Osteocyte (in vitro differentiated cells): ENCODE measurements at places on chromosomes 3 and 15. TPM values are rescaled to one million over a fixed set of nuclear protein-coding genes. Genes with fewer than 3 reads are reported as not detected.

The CYP1A2 gene
- total RNA-seq = not detected in 2 replicates

The ZNF660 gene
- 6.7 and 11.2 TPM in 2 replicates for total RNA-seq

The MNS1 gene
- total RNA-seq = 2.5 and 3.4 TPM in 2 replicates

DNA sequence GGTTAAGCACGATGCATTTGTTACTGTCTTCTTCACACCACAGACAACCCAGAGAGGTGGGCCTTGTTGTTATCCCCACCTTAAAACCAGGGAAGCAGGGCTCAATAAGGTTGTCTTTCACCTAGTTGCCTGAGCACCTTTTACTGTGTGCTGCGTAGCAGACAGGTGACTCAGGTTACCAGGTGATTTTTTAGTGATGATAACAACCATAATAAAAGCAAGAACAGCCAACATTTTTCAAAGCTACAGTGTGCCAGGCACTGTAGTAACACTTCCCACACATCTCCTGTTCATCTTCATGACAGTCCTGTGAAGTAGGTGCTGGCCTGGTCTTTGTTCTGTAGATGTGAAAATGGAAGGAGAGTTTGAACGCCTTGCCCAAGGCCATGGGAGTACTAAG is 132.2 kb downstream of the SLC25A26 start:
- no peaks in the 10 kb centered on the region for H3K36me3 ChIP-seq
- no peak for DNase-seq
- H3K4me1 ChIP-seq = peaks cover 36% of the 10 kb centered on the region
- H3K27me3 ChIP-seq = no peaks in the 10 kb centered on the region
- peak overlapping the region; percentile 82 for H3K27ac ChIP-seq

GRCh38 chr3:99505200-99505599 is 133.2 kb upstream of the COL8A1 start:
- H3K27me3 ChIP-seq = no peaks in the 10 kb centered on the region
- H3K4me1 ChIP-seq = peaks cover 89% of the 10 kb centered on the region
- peaks cover 15% of the 10 kb centered on the region for H3K36me3 ChIP-seq
- DNase-seq = no peak
- H3K27ac ChIP-seq = peak overlapping the region; percentile 93
- no peak overlapping the region for H3K4me3 ChIP-seq

DNA sequence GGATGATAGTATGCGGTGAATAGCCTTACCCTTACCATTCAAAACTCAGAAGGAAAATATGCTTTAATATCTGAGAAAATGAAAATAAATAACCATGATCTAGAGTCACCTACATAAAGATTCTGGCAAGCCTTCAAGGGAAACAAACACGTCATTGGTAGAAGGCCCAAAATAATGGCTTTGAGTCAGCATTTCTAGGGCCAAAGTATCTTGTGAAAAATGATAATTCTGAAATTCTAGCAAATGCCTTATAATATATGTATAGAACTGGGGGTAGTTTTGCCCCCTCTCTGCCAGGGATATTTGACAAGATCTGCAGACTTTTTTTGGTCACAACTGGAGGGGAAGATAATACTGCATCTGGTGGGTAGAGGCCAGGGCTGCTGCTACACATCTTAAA is 15.4 kb downstream of the PLSCR1 start:
- peaks cover 28% of the 10 kb centered on the region for H3K36me3 ChIP-seq
- H3K27ac ChIP-seq = peak overlapping the region; percentile 18
- peaks cover 5% of the 10 kb centered on the region for H3K4me1 ChIP-seq

DNA sequence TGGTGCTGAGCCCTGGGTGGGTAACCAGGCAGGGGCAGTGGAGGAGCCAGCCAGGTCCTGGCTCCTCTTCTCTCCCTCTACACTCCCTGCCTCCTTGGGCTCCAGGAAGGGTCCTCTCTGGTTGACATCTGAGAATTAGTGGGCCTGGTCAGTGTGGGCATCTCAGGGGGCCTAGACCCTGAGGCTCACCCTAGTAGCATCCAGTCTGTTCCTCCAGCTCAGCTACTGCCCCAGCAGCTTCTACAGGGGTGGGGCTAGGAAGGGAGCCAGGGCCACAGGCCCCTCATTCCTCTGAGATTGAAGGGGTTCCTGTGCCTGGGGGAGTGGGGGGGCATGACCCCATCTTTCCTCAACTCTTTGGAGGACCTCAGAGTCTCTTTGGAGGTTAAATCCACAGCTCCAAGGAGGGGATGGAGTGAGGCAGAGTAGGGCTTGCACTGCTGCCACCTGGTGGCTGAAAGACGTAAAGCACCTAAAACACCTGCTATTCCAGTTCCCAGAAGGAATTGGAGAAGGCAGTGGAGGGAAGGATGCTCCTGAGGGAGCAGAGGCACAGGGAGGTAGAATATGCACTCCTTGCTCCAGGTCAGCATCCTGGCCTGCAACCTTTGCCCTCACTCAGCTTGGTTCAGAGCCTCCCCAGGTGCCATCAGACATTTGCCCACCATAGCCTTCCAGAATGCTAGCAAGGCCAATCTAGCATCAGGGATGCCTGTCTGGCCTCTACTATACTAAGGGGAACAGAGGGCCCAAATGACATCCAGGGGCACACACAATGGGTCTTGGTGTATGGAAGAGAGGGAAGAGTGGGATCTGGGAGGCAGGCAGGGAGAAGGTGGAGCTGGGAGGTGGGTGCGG is 25.1 kb downstream of the C3orf18 start:
- no peaks in the 10 kb centered on the region for H3K36me3 ChIP-seq
- H3K4me1 ChIP-seq = no peaks in the 10 kb centered on the region
- no peak overlapping the region for H3K4me3 ChIP-seq
- peak; percentile 89 for DNase-seq

DNA sequence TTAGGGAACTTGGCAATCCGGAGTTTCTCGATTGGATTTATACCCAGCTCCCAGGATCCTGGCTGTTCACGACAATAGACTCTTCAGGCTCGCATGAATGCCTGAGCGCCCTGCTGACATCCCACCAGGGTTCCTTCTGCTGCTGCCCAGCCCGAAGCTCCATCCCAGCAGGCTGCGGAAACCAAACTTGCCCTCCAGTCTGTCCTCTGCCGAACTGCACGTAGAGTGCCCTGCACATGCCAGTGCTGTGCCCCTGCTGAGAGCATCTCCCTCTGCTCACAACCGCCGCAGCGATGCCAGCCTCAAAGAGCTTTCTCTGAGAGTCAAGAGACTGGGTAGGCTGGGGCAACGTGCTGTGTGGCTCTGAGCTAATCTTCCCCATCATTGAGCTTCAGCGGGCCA is 6.9 kb downstream of the ADAMTS7 start:
- H3K4me1 ChIP-seq = peaks cover 58% of the 10 kb centered on the region
- H3K36me3 ChIP-seq = peaks cover 8% of the 10 kb centered on the region
- peak overlapping the region; percentile 84 for H3K27ac ChIP-seq
- DNase-seq = peak; percentile 90
- H3K27me3 ChIP-seq = no peaks in the 10 kb centered on the region
- peak overlapping the region; percentile 42 for H3K4me3 ChIP-seq

DNA sequence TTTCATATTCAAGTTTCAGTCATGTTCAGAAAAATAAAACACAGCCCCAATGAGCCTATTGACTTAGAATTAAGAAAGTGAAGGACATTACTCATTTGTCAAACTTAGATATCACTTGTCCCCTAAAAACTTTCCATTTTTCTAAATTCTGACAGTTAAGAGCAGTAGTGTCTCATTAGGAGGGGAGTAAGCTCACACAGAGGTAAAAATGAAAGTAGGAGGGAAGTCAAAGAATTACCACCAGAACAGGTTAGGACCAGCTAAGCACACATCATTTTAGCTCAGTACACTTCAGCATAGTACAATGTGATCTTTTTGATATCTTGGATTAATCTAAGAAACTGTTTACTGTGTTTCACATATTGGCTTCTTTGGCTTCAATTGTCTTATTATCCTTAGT is 64.3 kb downstream of the OSTN start:
- H3K4me1 ChIP-seq = peaks cover 18% of the 10 kb centered on the region
- H3K36me3 ChIP-seq = no peaks in the 10 kb centered on the region
- no peak overlapping the region for H3K27ac ChIP-seq
- no peak overlapping the region for H3K4me3 ChIP-seq

DNA sequence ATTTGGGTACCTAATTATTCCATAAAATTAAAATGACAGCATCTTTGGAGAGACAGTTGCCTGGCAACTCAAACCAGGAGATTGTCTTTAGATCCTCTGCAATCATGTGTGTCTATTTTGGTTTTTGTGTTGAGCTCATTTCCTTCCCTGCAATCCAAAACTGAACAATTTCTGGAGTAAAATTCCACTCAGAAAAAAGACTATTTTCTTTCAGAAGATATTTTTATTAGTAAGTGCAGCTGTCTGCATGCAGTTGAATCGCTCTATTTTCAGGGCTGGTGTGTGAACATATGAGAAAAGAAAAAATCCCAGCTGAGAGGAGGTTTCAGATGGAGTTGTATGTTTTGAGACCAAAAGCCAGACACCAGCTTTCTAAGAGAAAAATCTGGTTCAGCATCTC is 41.9 kb upstream of the DYNC1LI1 start:
- no peak overlapping the region for H3K4me3 ChIP-seq
- no peaks in the 10 kb centered on the region for H3K36me3 ChIP-seq
- peaks cover 18% of the 10 kb centered on the region for H3K4me1 ChIP-seq
- no peaks in the 10 kb centered on the region for H3K27me3 ChIP-seq

- H3K36me3 ChIP-seq = no peaks in the 10 kb centered on the region
- DNase-seq = peak; percentile 84
- peaks cover 48% of the 10 kb centered on the region for H3K27me3 ChIP-seq
- no peak overlapping the region for H3K27ac ChIP-seq
- no peak overlapping the region for H3K4me3 ChIP-seq
These were observed 895 bp downstream of the GATA2 start for GRCh38 chr3:128491941-128492670.

- no peak for DNase-seq
- H3K4me3 ChIP-seq = no peak overlapping the region
- no peaks in the 10 kb centered on the region for H3K27me3 ChIP-seq
- no peak overlapping the region for H3K27ac ChIP-seq
- no peaks in the 10 kb centered on the region for H3K36me3 ChIP-seq
These were observed 867.8 kb downstream of the SQOR start for GRCh38 chr15:46502667-46503066.

- H3K27me3 ChIP-seq = no peaks in the 10 kb centered on the region
- DNase-seq = no peak
- no peaks in the 10 kb centered on the region for H3K4me1 ChIP-seq
- no peak overlapping the region for H3K27ac ChIP-seq
- H3K36me3 ChIP-seq = no peaks in the 10 kb centered on the region
These were observed 59.9 kb downstream of the CCNL1 start for GRCh38 chr3:157100096-157100477.

- H3K4me3 ChIP-seq = no peak overlapping the region
- DNase-seq = peak; percentile 76
- no peaks in the 10 kb centered on the region for H3K36me3 ChIP-seq
- H3K27me3 ChIP-seq = peaks cover 6% of the 10 kb centered on the region
- no peak overlapping the region for H3K27ac ChIP-seq
These were observed 410 bp downstream of the PRR23E start for GRCh38 chr3:127193341-127193740.

DNA sequence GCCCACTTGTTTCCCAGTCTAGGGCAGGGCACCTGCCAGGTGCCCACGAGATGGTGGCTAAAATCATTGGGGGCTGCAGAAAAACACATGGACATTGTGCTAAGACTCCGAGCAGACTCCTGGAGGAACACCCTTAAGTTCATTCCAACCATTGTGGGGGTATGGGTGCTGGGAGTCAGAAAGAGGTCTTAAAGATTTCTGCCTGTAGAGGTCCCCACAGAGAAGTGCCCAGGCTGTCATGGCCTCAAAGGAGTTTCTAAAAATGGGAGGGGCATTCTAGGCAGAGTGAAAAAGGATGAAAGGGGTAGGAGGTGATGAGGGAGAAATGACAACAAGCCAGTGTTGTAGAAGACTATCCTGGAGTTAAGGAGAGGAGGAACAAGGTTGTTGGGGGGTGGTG is 17.1 kb downstream of the RBP1 start:
- no peaks in the 10 kb centered on the region for H3K4me1 ChIP-seq
- H3K36me3 ChIP-seq = no peaks in the 10 kb centered on the region
- H3K4me3 ChIP-seq = no peak overlapping the region

DNA sequence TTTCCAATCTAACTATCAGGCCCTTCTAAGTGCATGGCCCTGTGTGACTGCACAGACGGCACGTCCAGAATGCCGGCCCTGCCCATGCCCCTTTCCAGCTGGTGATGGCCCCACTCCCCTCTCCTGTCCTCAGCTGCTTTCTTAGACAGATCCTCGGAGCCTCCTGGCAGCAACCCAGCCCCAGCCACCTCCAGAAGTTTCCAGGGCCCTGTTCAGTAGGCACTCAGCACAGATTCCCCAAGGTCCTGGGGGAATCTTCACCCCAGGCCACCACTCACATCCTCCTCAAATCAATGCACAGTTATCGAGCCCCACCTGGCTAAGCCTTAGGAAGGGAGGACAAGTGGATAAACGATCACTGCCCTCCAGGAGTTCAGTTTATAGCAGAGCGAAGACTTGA is 1.4 kb upstream of the CRABP1 start:
- H3K4me3 ChIP-seq = no peak overlapping the region
- DNase-seq = no peak
- H3K27me3 ChIP-seq = peaks cover 58% of the 10 kb centered on the region
- no peak overlapping the region for H3K27ac ChIP-seq
- H3K4me1 ChIP-seq = peaks cover 8% of the 10 kb centered on the region
- H3K36me3 ChIP-seq = no peaks in the 10 kb centered on the region

DNA sequence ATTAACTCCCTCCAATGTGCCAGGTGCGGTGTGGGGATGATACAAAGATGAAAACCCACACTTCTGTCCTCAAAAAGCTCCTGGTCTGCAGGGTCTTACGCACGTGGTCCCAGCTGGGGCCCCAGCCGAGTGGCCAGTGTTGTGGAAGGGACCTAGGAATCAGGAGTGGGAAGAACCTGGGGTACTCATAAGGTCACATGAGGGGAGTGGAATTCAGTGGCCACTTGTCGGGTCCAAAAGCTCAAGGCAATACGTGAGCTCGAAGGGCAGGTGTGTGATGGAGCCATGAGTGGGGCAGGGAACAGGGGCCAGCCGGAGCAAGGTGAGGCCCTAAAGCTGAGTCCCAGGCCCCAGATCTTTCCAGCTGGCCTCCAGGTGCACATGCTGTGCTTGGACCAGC is 260.0 kb upstream of the LYSMD4 start:
- no peaks in the 10 kb centered on the region for H3K36me3 ChIP-seq
- no peak overlapping the region for H3K27ac ChIP-seq
- H3K27me3 ChIP-seq = peaks cover 15% of the 10 kb centered on the region

- H3K4me3 ChIP-seq = no peak overlapping the region
- H3K27me3 ChIP-seq = peaks cover 9% of the 10 kb centered on the region
- no peaks in the 10 kb centered on the region for H3K4me1 ChIP-seq
- no peak overlapping the region for H3K27ac ChIP-seq
- H3K36me3 ChIP-seq = peaks cover 2% of the 10 kb centered on the region
- DNase-seq = peak; percentile 19
These were observed 2.6 kb upstream of the ACOX2 start for GRCh38 chr3:58539626-58540025.
